B cell (primary cell): ENCODE measurements at places on chromosomes 7 and 10. TPM values are rescaled to one million over a fixed set of nuclear protein-coding genes. Genes with fewer than 3 reads are reported as not detected.

GRCh38 chr10:113646336-113647201 lies 17.3 kb downstream of the NRAP start:
- DNase-seq = no peak

DNA sequence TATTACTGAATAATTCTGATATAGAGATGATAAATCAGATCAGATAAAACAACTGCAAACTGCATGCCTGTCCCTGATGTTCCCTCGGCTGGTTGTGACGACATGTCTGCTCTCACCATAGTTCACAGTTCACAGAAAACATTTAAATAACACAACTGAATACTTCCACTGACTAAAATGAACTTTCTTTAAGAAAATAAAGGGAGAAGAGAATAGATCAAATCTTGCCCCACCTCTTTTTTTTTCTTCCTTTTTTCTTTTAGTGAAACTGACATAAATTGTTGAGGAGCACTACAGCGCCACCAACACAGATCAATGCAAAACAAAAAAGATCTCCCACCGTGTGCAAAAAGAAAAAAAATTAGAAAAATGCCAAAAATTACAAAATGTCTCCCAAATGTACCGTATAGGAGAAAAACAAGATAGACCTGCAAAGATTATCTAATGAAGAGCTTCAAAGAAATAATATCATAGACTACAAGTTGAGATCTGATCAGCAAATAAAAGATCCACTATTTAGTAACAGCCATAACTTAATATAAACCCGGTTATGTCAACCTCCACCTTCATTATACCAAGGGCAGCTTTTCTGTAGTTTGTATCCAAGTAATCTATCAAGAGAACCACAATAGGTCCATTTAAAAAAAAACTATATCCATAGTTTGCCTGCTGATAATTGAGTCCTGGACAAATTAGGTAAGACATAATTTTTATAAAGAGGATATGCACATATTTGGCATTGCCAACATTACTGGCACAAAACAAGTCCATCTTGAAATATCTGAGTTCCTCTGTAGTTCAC lies 30.7 kb upstream of the EPC1 start:
- peak; percentile 72 for DNase-seq

DNA sequence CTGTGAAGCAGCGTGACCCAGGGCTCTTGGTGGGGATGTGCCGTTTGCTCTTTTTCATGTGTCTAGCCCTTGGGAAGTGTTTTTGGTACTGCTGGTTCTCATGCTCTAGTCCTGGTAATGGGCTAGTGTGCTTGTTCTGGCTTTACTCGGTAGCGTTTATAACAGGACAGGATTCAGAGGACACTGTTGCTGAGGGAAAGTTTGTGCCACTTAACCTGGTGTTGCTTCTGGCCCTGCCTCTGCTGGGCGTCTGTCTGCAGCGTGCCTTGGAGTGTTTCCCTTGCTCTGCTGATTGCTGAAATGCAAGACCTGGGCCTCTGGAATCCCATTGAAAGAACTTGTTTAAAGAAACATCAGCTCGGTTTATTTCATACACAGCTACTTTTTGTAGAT lies 35.0 kb downstream of the INPP5A start:
- no peak for DNase-seq

DNA sequence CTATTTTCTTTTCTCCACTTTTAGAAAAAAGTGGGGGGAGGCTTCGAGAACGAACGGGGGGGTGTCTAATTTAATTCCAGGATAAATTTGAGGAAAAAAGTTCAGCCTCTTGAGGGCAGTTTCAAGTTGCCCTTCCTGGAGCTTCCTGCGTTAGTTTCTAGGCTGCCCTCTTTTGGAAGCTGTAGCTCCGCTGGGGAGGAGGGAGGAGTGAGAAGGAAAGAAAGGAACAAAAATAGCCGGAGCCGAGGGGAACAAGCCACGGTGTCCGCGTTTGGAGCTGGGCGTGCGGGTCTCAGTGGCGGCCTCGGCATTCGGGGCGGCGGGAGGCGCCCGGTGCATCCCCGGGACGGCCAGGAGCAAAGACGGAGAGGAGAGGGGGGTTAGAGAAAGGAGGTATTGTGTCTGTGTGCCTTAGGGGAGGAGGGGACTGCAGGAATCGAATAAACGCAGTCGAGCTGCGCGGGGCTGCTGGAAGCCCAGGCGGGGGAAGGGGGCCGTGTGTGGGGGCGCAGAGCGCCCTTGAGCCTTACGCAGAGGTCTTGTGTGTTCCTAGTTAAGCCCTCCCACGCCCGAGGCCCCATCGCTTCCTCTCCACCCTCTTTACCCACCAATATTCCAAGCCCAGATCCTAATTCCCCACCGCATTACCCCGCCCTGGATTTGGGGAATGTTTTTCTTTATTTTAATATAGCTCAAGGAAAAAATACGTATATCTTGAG lies 2.0 kb upstream of the TNRC18 start:
- peak; percentile 64 for DNase-seq

The COL28A1 gene
- 0.49 and 0.67 TPM in 2 replicates for total RNA-seq

DNA sequence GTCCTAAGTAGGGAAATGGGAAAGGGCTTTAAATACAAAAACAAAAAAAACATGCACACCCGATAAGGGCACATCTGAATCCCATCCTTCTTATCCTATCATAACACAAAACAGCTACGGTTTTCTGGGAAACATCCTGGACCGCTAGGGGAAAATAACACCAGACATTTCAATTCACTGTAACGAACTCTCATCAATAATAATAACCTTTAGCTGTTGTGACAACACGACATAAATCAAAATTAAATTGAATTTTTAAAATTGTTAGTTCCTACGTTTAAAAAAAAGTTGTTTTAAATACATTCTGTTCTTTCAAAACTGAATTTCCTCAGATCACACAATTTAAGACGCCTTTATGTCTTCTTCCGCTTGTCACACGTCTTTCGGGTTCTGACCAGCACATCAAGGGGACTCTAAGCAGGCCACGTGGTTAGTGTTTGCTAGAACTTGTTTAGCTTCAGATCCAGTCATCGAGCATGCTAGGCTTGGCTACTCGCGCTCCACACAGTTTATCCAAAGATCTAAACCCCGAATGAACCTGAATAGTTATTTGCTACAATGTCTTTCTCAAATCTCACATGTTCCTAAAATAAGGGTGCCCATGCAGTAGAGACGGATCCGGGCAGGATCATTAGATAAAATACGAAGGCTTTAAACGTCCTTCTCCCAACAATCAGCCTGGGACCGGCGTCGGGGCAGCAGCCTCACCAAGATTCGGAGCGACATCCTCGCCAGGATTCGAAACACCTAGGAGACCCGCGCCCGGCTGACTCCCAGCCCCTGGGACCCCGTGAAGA lies 839 bp downstream of the IKZF5 start:
- DNase-seq = no peak

- no peak for DNase-seq
Measured at GRCh38 chr10:30013757-30014156, 45.6 kb downstream of the JCAD start.

DNA sequence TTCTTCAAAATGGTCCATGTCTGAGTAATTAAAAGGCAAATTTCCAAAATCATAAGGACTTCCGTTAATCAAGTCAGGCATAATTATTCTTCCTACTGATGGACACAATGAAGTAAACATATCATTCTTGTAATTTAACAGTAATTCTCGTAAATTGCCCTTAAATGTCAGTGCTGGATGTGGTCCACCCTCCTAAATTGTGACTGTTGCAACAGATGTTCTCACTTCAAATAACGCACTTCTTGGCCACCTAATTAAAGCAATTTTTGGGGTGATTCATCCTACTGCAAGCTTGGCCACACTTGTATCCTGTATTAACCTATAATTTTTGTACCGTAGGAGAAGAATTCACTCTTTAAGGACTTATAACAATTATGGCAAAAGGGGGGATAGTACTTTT lies 1.9 kb downstream of the COL1A2 start:
- no peak for DNase-seq

GRCh38 chr10:663831-664251 lies 25.6 kb downstream of the DIP2C start:
- DNase-seq = no peak

DNA sequence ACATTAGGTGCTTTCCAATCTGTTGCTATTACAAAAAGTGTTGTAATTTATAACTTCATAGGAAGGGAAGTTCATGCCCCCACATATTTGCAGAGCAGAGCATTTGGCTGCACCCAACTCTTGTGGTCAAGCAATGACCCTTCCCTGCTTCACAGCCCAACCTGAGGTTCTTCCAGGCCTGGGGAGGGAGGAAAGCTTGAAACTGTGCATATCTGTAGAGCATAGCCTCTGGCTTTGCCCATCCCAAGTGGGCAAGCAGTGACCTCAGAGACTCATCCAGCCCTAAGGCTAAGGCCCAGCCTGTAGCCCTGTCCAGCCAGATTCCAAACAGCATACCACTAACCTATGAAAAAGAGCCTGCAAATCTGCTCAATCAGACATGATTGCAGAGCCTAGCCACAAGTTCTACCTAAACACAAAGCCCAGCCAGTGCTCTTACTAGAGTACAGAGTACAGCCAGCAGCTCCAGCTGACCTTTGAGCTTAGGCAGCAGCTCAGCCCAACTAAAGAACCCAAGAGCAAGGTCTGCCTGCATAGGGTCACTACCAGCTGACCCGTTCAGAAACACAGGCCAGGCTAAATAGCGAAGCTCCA lies 14.4 kb upstream of the GSTK1 start:
- no peak for DNase-seq

- DNase-seq = no peak
Measured at GRCh38 chr7:127858091-127858914, 172.9 kb downstream of the LRRC4 start.
